Fibroblast of skin of right quadriceps (primary cell): ENCODE measurements at places on chromosomes 6 and 20.

DNA sequence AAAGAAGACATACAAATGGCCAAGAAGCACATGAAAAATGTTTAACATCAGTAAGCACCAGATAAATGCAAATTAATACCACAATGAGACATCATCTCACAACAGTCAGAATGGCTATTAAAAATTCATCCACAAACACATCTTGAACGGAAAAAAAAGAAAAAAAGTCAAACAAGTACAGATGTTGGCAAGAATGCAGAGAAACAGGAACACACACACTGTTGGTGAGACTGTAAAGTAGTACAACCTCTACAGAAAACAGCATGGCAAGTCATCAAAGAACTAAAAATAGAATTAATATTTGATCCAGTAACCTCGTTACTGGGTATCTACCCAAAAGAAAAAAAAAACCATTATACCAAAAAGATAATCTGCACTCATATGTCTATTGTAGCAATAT is 6.5 kb downstream of the STX7 start:
- DNase-seq = no peak

- DNase-seq = no peak
Measured at GRCh38 chr20:39105551-39105950, 143.4 kb downstream of the DHX35 start.

DNA sequence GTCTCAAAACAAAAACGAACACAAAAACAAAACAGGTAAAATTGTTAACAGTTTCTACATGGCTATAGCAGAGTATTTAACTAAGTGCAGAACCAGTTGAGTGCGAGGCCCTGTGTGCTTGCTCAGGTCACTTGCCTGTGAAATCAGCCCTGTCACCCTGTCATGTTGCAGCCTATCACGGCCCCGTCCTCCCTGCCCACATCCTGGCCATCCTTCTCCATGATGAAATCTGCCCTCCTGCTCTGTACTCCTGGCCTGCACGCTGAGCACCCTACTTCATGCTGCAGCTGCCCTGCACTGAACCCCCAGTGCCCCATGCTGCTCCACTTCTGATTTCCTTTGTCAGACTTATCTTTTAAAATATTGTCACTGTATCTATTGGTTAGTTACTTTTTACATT is 62.4 kb downstream of the DTD1 start:
- no peak for DNase-seq

DNA sequence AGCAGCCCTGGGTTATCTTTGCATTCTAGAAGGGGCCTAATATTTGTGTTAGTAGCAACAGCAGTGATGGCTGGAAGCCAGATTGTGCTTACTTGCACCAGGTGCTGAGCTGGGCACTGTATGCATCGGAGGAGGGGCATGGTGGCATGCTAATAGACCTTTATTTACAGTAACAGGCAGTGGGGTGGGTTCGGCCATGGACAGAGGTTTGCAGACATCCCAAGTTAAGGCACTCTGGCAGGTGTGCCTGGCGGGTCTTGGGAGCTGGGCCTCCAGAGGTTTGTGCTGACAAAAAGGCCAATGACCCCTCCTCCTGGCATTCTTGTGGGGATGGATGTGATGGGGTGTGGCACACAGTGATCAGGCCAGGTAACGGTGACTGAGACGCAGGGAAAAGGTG is 39.0 kb upstream of the CD93 start:
- DNase-seq = no peak

GRCh38 chr20:22495172-22495571 is 89.2 kb downstream of the FOXA2 start:
- DNase-seq = no peak

GRCh38 chr6:139565591-139565990 is 191.1 kb upstream of the CITED2 start:
- no peak for DNase-seq

DNA sequence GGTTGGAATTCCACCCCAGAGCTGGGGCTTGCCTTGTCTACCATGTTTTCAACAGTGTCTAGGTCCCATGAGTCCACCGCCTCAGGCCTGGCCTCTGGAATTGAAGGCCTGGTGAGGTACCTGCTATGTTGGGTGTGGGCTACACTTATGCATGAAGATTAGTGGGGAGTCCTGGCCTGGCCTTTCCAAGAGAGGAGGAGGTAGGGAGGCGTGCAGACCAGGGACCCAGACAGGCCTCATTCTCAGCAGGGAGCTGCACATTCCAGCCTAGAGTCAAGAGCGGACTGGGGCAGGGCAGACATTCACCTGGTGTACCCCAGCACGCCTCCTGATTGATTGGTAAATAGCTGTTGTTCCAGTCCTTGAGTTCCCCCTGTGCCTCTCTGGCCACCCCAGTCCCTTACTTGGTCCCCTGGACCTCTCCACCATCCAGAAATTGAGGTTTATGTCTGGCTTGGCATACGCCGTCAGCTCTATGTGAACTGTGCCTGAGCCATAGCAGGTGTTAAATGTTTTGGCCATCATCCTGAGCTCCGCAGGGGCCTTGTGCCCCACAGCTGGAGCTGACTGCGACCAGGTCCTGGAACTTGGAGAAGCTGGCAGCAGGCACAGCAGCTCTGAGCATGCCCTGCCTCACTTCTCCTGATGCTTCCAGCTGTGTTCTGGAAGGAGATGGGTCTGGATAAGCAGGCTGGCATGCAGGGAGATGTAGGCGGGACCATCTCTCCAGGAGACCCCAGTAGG is 8.2 kb upstream of the VEGFA start:
- DNase-seq = no peak

DNA sequence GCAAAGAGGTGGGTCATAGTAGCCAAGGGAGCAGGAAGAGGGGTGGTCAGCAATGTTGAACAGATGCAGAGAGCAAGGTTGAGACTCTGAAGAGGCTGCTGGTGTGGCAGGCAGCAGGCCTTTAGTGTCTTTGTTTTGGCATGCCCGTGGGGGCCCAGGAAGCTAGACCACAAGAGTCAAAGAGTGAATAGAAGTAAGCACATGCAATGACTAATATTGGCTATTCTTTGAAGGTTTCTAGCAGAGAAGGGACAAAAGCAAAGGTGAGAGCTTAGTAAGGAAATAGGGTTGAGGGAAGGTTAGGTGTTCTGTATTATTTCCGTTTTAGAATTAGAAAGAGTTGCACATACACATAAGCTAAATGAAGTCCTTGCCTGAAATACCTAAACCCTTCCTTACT is 18.8 kb downstream of the TDRD6 start:
- DNase-seq = no peak

DNA sequence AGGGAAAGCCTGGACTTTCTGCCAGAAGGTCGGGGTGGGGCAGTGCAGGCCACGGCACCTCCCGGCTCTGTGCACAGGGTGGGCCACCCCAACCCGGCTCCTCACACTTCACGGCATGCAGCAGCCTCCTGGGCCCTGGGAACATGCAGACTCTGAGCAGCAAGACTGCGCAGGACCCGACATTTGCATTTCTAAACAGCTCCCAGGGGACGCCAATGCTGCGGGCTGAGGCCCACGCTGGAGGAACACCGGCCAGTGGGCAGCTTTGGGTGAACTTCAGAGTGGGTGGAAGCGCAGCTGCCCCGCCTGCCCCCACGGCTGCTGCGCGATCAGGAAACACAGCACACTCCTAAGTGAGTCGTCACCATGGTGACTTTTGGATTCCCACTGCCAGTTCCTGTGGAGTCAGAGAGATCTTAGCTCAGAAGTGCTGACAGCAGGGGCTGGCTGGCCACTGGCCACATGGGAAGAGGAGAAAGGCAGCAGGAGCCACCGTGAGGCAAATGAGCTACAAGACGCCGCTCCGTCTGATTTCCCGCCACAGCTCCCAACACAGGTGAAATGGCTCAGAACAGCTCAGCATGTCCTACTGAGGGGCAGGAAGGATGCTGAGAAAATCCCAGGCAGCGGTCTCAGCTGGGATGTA is 52.1 kb downstream of the RNASET2 start:
- no peak for DNase-seq

DNA sequence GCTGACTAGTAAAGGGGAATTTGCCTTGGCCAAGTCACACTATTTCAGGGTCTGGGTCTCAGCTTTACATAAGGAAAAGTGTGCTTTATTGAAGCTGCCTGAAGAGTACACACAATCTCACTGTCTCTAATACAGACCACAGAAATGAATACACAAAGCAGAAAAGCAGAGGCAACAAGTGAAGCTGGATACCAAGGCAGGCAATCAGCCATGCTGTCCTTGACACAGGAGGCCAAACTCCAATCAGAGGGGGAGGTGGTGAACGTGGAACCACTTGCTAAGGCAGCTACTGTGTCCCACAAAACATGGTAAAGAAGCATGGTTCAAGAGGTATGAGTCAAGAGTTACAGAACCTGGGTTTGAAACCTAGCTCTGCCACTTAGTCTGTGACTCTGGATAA is 21.8 kb upstream of the CCND3 start:
- no peak for DNase-seq

DNA sequence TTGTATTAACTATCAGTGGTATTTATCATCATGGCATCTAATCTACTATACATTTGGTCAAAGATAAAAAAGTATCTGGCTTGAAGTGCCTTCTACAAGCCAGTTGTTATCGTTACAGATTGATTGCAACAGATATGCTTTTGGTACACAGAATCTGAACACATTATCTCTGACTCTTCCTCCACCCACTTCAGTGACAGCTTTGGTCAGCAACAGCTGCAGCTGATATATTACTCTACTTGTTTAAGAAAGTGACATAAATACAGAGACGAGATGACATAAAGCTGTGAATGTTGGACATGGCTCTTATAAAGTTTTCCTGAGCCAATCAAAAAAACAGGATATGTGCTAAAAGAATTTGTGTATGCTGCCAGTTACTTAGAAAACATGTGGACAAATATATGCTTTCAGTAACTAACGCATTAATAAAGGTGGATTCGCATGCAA is 77.6 kb downstream of the HIVEP2 start:
- DNase-seq = no peak

DNA sequence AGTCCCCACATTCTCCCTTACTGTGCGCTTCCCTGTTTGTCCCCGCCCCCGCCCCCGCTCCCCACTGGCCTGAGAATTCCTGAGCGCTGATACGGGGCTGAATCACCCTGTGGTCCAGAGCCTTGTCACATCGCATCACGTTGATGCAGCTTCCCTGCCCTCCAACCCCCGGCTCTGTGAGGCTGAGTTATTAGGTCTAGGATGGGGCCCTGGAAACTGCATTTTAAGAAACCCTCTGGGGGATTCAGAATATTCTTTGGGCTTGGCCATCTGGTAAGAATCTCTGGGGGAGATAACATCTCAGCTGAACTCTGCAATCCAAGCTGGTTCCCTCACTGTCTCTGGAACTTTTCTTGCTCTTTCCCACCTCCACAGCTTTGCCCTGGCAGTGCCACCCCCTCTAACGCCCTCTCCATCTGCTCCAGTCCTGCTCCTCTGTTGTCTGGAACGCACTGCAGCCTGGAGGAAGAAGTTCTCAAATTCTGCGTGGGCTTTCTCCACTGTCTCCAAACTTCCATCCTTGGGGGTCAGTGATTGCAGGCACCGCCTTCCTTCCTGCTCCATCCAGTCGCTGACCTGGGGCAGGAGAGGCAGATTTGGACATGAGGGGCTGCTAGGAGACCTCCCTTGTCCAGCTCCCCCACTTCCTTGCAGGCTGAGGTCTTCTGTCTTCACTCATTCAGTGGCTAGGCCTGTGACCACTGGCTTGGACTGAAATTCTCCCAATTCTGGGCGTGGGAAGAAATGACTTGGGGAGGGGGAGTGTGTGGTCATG is 42.6 kb downstream of the KIAA1755 start:
- DNase-seq = peak; percentile 98

GRCh38 chr6:71190809-71191208 is 97.8 kb upstream of the OGFRL1 start:
- DNase-seq = peak; percentile 33

DNA sequence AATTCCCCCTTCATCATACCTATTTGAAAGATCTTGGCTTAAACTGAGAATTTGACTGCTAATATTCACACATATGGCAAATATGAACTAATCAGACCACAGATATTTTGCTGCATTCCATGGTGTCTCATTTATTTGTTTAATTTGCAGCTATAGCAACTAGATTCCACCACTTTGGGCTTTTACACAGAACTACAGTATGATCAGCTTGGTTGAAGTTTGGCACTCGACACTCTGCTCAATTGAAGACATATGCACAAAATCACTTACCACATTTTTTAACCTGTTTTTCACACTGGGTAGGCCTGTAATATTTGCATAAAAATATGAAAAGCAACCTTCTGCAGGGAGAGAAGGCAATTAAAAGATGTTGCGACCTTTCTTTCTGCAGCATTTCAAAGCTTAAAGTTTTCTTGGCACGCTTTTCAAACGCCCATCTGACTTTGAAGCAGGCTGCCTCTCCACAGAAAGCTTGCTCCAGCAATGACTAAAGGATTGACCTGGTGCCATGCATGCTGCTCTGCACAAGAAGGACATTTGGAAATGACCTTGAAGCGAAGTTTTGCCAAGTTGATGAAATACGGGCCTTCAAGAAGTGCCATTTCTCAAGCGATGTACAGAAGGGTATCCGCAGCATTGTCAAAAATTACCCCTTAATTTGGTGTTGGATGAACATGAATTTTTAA is 126.7 kb downstream of the AIG1 start:
- peak; percentile 98 for DNase-seq

GRCh38 chr6:34041385-34041784 is 104.5 kb downstream of the GRM4 start:
- DNase-seq = no peak

DNA sequence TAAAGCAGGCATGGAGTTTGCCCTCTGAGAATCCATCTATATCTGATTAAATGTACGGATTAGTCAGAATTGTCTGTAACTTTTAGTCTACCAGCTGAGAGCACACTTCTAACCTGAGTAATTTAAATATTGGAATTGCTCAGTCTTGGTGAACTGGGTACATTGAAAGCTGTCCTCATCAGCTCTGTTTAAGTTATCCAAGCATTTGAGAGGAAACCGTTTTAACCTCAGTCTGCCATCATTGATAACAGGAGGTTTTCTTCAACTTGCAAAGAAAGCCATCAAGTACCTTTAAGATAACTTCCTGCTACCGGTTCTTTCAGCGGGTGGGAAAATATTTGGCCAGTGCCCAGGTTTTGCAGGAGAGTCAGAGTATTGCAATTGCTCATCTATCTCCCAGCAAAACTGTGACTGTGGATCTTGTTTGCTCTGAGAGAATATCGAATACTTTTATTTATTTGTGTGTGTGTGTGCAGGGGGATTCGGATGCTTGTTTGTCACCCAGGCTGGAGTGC is 31.1 kb upstream of the F13A1 start:
- no peak for DNase-seq

GRCh38 chr20:56691325-56691998 is 62.4 kb downstream of the TFAP2C start:
- no peak for DNase-seq
